NCI-H460 (cell line): ENCODE measurements at places on chromosomes 5 and 9. TPM values are rescaled to one million over a fixed set of nuclear protein-coding genes. Genes with fewer than 3 reads are reported as not detected.
A peak's percentile ranks its signal among the peaks of the same experiment; 100 is the strongest.

GRCh38 chr9:86573886-86574285, 219.7 kb upstream of the TUT7 start:
- DNase-seq = no peak

GRCh38 chr5:126358525-126358924, 64.7 kb upstream of the GRAMD2B start:
- DNase-seq = no peak

GRCh38 chr9:13436591-13436990, 157.1 kb upstream of the MPDZ start:
- no peak for DNase-seq

DNA sequence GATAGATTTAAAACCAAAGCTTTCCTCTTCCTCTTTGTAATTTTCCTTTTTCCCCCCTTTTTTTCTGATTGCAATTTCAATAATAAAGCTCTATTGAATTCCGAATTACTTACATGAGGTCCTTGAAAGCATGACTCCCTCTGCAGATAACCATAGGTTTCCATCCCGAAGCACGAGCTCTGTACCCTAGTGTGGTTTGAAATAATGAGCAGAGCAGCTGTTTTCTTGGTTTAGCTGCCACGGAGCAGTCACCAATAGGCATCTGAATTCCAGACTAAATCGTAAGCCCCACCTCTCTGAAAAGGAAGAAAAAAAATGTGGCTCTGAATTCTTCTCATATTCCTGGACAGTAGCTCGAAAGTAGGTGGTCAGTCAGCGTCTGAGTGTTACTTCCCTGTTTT, 18.5 kb upstream of the GNE start:
- DNase-seq = no peak

DNA sequence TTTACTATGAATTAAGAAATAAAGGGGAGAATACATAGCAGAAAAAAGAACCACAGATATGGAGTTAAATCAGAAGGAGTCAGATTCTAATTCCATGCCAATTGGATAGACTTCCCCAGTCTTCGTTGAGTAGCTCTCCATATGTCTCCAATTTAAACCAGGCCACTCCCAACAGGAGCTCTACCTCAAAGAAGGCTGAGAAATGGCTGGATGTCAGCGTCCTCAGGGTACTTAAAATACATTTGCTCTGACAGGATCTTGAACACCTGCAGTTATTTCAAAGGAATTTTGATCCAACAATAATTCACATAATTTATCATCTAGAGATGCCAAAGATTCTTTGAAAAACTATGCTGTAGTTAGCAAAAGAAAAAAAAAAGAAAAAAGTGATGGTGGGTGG, 133.9 kb upstream of the FBN2 start:
- DNase-seq = no peak

- DNase-seq = no peak
Measured at GRCh38 chr9:4994166-4994890, 9.3 kb downstream of the JAK2 start.

DNA sequence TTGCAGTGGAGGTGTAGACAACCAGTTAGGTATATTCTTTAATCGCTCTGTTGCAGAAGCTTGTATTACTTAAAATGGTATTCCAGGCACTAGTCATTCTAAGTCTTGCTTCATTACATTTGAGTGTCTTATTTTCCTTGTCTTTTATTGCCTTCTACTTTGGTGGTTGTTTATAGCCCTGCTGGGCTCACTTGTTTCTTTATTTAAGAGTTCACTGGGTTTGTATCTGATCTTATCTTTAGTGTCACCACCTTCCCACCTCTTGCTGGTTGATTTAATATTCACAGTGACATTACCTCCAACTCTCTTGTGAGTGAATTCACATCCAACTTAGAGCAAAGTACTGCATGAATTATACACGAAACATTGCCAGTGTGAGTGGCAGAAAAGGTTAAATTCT, 83.6 kb upstream of the BNC2 start:
- DNase-seq = no peak

GRCh38 chr5:37662789-37663485, 176.9 kb downstream of the GDNF start:
- no peak for DNase-seq

- DNase-seq = no peak
Measured at GRCh38 chr5:34043099-34043876, at the start of gene C1QTNF3. Gene C1QTNF3 (minus strand): TSS chr5:34043213. CDS start chr5:34043125, 88 bp downstream.

GRCh38 chr9:137446851-137447471, 5.8 kb upstream of the ENTPD8 start:
- no peak for DNase-seq

- no peak for DNase-seq
Measured at GRCh38 chr5:14383923-14384322, 197.7 kb upstream of the OTULINL start.

DNA sequence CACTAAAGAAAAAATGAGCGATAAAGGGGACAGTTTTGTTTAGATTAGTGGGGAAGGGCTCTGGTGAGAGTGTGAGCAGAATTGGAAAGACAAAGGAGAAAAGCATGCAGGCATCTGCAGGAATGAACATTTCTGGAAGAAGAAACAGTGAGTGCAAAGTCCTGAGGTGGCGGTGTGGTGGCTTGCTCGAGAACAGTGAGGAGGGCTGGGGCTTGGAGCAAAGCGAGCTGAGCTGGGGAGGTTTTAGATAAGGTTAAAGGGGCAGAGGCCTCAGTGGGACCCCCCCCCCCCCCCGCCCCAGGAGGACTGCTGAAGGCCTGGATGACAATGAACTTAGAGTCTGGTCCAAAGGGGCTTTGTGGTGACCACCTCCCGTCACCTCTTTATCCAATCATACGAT, 202.7 kb upstream of the MVB12B start:
- no peak for DNase-seq

GRCh38 chr5:86461169-86461956, 156.4 kb upstream of the COX7C start:
- DNase-seq = no peak

DNA sequence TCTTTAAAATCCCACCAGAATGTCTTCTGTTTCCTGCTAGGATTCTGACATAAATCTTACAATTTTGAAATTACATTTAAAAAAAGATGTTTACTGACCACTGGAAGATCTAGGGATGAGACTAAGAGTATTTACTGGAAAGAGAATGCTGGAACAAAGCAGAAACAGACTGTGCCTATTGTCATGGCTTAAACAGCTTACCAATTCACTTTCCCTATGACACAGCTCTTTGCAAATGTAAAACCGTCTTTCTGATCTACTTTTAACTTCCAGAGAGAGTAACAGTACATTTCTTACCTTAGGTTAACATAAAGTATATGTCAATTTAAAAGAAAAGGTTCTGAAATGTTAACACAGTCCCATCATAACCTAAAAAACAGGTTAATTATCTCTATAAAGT, 10.7 kb downstream of the GIN1 start:
- DNase-seq = no peak

DNA sequence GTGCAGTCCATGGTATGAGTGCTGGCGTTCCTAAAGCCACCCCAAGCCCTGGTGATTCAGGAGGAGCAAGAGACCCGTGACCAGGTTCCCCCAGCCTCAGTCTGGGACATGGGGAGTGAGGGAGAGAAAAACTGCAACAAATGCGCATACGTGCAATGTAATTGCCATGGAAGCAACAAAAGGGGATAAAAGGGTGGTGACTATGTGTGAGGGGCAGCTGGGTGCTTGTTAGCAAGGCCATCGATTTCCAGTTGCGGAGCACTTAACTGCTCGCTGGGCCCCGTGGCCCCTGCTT, 709 bp upstream of the SH3PXD2B start:
- DNase-seq = no peak

- DNase-seq = no peak
Measured at GRCh38 chr5:32276173-32276853, 36.4 kb downstream of the MTMR12 start.

GRCh38 chr5:24566933-24567332, 77.8 kb downstream of the CDH10 start:
- DNase-seq = no peak

DNA sequence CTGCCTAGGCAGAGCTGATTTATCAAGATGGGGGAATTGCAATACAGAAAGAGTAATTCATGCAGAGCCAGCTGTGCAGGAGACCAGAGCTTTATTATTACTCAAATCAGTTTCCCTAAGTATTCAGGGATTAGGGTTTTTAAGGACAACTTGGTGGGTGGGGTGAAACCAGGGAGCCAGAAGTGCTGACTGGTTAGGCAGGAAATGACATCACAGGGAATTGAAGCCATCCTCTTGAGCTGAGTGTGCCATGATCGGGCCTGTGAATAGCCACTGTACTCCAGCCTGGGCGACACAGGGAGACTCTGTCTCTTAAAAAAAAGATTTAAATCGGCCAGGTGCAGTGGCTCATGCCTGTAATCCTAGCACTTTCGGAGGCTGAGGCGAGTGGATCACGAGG, 45.3 kb upstream of the CDK5RAP2 start:
- no peak for DNase-seq

DNA sequence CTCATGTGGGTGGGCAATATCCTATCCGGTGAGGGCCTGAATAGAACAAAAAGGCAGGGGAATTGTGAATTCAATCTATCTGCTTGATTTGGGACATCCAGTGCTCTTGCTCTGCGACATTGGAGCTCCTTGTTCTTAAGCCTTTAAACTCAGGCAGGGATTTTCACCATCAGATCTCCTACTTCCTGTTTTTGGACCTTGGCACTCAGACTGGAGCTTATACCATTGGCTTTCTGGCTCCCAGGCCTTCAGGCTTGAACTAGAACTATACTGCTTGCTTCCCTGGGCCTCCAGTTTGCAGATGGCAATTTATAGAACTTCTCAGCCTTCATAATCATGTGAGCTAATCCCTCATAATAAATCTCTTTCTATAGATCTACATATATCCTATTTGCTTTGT, 134.3 kb upstream of the CLINT1 start:
- no peak for DNase-seq

GRCh38 chr5:163718272-163718671, 212.9 kb downstream of the MAT2B start:
- no peak for DNase-seq

GRCh38 chr9:116152941-116153764, 438 bp upstream of the PAPPA start:
- DNase-seq = peak; percentile 80

DNA sequence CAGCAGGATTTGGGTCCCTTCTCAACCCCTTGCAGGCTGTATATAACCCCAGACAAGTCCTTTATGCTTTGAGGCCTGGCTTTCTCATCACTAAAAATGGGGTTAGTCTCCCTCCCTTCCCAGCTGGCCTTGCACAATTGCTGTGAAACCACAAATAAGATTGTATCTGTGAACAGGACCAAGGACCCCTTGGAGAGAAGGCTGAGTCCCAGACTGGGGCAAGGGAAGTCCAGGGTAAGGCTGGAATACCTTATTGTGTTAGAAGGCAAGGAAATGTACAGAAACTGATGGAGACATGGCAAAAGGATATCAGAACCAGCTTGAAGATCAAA, 11.4 kb downstream of the MACROH2A1 start:
- DNase-seq = no peak

DNA sequence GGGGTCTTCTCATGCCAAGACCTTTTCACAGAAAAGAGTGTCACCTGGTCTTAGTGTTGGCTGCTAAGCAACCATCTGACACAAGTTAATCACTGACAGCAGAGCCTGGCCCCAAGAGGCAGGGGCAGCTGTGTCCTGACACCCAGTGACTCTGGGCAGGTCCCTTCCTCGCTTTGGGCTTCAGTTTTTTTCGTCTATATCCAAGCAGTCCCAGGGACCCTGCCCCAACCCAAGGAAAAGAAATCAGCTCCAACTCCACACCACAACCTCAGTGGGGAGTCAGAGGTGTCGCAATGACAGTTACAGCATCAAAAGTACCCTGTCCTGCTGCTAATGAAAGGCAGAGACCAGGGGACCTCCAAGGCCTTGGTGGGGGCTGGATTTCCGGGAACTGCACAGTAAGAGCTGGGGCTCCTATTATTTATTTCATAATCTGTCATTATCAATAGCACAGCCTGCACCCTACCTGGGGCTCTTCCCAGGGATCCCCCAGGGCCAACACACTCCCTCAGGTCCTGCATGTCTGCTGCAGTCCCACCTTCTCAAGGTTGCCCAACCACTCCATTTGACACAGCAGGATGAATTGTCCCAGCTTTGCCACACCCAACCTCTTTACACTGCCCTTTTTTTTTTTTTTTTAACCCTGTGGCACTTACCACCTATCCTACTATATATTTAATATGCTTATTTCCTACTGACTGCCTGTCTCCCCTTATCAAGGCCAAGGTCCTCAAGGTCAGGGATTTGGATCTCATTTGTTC, 9.4 kb downstream of the ANKS6 start:
- DNase-seq = no peak

Gene BTNL3
- not detected in 2 replicates for total RNA-seq

Gene WNT8A
- not detected in 2 replicates for total RNA-seq

Gene LHX2
- 4.6 and 5.5 TPM in 2 replicates for total RNA-seq

Gene GLIPR2
- total RNA-seq = 0.35 and 0.92 TPM in 2 replicates

Gene ZBED3
- total RNA-seq = 2.9 and 3.3 TPM in 2 replicates

Gene SLC35D2
- total RNA-seq = 34.1 and 35.1 TPM in 2 replicates

Gene POLR3G
- 36.7 and 38.4 TPM in 2 replicates for total RNA-seq

Gene GZMA
- total RNA-seq = not detected in 2 replicates

Gene CARTPT
- total RNA-seq = not detected in 2 replicates
